ENCODE measurements at places on chromosomes 12 and 14. TPM values are rescaled to one million over a fixed set of nuclear protein-coding genes. Genes with fewer than 3 reads are reported as not detected.

The TAS2R43 gene
- total RNA-seq, result 0.53 TPM

The GLT1D1 gene
- 1.5 TPM for total RNA-seq

The TAS2R20 gene
- total RNA-seq, result 0.81 TPM

The AICDA gene
- not detected for total RNA-seq

The PMEL gene
- total RNA-seq, result 72.2 TPM

The TPH2 gene
- total RNA-seq, result 0.55 TPM

The TAS2R13 gene
- 0.37 TPM for total RNA-seq

The KCNC2 gene
- total RNA-seq, result not detected

The ITPK1 gene
- 121 TPM for total RNA-seq

The KCNH3 gene
- 0.44 TPM for total RNA-seq

The GPR135 gene
- total RNA-seq, result 1.6 TPM

The KCNA5 gene
- 0.23 TPM for total RNA-seq

The PTGR2 gene
- total RNA-seq, result 23.6 TPM

The SCNN1A gene
- total RNA-seq, result 108 TPM

The SLC15A4 gene
- total RNA-seq, result 6.4 TPM

Measured in WTC11 (cell line).